Activated CD8-positive, alpha-beta memory T cell treated with anti-CD3 and anti-CD28 coated beads, Interleukin-2, amount 50 U/mL, for 4 hours (primary cell): ENCODE measurements at places on chromosomes 5 and 9.
A peak's percentile ranks its signal among the peaks of the same experiment; 100 is the strongest.

GRCh38 chr5:135154961-135155360 lies 120.9 kb upstream of the PITX1 start:
- no peak for DNase-seq

GRCh38 chr5:119270960-119271757 lies 84.7 kb upstream of the TNFAIP8 start:
- DNase-seq = no peak

- DNase-seq = no peak
Observed at GRCh38 chr5:160310140-160310539, 2.2 kb downstream of the CCNJL start.

GRCh38 chr5:14177634-14178033 lies 34.5 kb downstream of the TRIO start:
- DNase-seq = no peak

DNA sequence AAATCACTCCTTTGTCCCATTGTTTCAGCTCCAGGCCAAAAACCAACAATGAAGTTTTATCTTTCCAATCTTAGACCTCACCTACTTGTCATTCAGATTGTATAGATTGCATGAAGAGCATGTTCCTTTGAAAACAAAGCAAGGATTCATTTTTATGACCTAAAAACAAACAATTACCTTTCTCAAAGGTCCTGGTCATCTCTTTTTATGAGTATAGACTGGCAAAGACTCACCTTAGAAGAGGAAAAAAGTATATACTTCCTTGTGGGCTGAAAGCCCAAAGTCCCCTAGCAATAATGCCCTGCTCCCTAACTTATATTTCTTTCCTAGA lies 28.4 kb upstream of the TLE1 start:
- DNase-seq = no peak

GRCh38 chr5:148556835-148557234 lies 97.5 kb downstream of the HTR4 start:
- no peak for DNase-seq

DNA sequence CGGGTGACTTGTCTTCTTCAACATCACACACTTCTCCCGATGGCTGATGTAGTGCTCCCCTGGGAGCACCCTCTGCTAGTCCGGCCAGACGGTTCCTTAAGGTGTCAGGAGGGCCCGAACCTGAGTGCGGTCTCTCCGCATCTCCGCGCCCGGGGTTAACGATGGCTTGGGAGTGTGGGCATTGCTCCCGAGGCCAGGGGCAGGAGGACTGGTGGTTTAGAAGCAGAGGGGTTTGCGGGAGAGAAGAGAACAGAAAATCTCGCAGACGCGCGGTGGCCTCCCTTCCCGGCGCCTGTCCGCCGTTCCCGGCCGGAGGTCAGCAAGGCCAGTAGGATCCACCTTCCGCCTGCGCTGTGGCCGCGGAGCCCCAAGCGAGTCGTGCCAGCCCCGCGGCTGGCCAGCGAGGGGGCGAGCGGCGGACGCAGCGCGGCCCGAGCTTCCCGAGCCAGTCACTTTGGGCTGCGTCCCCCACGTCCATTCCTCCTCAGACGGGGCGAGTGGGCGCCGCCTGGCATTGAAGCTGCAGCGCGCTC lies 700 bp downstream of the CDO1 start:
- no peak for DNase-seq

GRCh38 chr9:31612336-31613030 lies 772.0 kb upstream of the ACO1 start:
- DNase-seq = no peak

DNA sequence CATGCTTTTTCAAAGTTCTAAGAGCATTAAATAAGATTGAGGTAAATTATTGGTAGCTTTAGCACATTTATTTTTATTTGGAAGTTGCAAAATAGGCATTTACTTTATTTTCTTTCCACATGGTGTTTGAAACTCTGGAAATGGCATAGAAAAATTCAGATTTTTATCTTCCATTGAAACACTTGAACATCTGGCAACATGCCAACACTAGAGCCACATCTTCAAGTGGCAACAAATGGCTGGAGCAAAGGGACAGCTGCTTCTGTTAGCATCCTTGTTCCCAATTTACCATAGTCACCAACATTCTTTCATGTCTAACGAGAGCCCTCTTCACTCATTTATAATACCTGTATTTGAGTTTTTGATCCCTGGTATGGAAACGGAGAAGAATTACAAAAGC lies 539.9 kb downstream of the ZNF608 start:
- no peak for DNase-seq

DNA sequence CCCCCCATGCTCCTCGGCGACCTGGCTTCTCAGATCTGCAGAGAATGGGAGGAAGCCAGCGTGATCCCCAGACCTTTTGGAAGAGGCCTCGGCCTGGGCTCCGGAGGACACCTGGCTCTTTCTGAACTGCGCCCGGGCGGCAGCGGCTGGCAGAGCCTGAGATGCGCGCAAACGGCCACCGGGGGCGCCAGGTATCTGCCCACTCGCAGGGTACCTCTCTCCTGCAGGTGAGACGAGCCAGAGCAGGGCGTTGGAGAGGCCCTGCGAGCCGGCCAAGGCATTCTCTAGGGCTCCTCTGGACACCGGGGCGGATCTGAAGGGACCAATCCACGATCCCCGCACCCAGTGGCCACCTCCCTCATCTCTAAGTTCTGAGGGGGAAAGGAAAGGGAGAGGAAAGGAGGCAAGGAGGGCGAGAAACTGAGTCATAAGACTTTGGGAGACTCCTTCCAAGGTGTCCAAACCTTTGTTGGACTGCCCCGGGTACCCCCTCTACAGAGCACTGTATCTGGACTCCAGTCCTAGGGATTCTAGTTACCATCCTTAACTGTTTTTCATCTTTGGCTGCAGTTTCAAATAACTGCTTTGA lies 55.0 kb upstream of the SLC46A2 start:
- no peak for DNase-seq

DNA sequence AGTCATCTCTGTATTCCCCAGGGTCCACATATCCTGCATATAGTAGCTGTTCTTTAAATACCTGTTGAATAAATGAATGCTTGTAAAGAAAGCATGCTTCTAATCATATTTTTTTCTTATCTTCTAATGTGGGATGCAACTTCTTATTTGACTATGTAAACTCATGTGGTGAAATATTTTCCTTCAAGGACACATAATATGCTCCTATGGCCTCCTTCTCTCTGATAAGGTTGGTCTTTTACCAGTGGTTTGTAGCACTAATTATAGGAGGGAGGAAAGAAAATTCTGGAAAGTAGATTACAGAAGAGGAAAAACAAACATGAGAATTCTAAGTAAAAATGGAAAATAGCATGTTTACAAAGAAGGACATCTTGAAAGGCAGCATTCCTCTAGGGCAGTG lies 28.6 kb upstream of the C5orf63 start:
- DNase-seq = no peak

GRCh38 chr9:69918322-69918721 lies 97.7 kb downstream of the CFAP95 start:
- DNase-seq = no peak

- DNase-seq = no peak
Observed at GRCh38 chr9:113199683-113200329, 21.3 kb downstream of the FKBP15 start.

- peak; percentile 56 for DNase-seq
Observed at GRCh38 chr9:129414377-129414992, 206.4 kb downstream of the C9orf50 start.

DNA sequence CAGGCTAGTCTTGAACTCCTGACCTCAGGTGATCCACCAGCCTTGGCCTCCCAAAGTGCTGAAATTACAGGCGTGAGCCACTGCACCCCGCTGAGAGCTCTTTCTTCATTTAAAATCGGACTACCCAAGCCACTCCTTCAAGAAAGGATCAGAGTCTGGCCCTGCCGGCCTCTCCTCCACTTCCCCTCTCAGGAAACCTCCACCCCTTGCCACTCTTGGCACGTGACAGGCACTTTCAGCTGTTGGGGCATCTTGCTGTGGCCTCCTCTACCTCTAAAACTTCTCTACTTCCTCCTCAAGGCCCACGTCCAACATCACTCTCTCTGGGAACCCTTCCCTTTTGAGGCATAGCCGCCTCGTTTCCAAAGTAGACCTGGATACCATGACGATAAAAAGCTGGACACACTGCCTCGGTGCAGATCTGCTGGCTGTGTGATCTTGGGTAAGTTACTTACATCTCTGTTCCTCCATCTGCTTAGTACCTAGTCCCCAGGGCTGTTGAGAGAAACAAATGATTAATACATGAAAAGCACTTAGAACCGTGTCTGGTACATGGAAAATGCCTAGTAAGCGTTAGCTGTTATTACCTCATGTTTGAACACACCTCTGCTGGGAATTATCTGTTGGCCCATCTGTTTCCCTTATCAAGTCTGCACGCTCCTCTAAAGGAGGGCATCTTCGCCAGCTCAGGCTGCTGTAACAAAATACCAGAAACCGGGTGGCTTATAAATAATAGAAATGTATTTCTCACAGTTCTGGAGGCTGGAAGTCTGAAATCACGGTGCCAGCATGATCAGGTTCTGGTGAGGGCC lies 55.3 kb downstream of the SMIM23 start:
- no peak for DNase-seq

DNA sequence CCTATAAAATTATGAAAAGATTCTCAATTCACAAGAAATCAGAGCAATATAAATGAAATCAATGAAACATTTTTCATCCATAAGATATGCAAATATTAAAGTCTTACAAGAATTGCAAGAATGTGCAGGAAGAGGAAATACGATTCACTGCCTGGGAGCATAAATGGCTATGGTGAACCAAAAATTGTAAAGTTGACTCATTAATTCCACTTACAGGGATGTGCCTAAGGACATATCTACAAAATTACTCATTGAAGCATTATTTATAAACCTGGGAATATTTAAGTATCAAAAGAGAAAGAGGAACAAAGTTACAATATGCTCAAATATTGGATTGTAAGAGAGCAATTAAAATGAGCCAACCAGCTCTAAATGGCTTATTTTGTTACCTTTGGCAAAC lies 6.9 kb upstream of the NIPSNAP3A start:
- no peak for DNase-seq

DNA sequence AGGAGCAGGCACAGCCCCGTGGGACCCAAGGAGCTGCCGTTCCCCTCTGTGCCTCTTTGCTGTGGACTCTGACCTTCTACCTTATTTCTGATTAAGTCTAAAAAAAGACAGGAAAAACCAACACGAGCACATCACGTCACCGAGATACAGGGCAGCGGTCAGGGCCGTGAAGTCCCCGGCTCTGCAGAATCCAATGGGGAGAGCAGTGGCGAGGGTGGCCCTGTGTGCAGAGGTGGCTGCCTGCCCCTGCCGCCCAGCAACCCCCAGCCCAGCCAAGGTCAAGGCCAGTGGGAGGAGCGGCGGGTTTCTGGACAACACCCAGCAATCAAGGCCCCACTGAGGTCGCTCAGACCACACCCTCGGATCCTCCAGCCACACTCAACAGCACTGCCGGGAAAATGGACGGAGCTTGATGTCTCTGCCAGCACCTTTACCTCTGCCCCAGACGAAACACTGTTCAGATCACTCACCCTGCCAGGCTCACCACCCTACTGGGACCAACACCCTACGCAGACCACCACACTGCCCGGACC lies 32.7 kb upstream of the SLC9A3 start:
- no peak for DNase-seq

DNA sequence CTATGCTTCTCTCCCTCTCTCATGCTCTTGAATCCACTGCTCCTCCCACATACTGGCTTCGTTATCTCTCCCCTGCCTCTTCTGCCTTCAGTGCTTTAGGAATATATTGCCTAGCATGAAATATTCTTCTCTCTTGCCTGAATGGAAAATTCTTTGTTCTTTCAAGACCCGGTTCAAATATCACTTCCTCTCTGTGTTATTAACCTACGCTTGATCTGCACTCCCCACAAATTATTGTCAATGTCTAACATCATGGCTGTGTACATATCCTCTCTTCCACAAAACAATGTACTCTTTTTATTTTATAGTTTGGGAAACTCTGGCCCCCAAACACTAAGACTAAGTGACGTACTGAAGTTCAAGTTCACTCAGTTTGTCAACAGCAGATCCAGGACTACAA lies 211.0 kb downstream of the SEC61B start:
- DNase-seq = no peak

DNA sequence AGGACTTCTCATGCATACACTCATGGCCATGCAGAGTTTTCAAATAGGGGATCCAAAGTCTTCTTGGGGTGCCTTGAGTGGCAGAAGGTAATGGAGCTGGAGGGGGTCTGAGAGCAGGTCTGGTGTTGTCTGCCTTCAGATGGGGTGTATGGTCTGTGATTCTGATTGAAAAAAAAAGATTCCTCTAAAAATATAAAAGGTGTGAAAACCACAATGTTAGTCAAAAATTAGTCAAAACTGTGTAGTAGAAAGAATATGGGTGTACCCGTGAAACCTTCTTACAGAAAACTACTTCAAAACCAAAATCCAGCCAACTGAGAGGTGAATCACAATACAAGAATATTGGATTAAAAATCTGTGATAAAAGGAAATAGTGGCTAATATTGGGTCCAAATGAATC lies 20.1 kb downstream of the DOCK2 start:
- no peak for DNase-seq

GRCh38 chr9:79799691-79800335 lies 228.0 kb downstream of the TLE4 start:
- DNase-seq = no peak

DNA sequence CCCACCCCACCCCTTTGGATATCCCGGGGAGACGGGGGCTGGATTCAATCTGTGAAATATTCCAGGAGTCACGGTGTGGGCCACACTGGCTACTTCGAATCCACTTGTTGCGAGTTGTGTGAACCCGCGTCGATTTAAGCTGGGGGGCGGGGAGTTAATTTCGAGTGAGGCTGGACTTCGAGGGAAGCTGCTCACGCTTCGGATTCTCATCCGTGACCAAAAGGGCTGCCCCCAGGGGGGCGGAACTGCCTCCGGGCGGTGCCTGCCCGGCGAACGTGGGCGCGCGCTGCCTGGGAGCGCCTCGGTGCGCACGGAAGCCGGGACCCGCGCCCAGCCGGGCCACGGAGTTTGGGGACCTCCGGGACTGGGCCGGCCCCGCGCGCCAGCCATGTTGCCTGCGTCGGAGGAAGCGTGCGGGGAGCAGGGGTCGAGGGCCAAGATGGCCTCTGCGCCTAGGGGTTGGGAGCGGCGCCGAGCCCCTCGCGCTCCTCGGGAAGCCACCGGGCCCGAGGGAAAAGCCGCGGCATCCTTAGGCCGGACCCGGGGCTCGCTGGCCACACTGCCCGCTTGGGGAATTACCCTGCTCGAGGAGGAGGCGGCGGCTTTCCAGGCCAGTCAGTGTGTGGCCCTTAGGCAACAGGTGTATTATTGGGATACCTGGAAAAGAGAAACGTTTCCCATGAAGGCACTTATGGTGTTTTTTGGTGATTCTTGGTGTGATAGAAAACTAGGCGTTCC lies 975 bp downstream of the OCLN start:
- DNase-seq = no peak

DNA sequence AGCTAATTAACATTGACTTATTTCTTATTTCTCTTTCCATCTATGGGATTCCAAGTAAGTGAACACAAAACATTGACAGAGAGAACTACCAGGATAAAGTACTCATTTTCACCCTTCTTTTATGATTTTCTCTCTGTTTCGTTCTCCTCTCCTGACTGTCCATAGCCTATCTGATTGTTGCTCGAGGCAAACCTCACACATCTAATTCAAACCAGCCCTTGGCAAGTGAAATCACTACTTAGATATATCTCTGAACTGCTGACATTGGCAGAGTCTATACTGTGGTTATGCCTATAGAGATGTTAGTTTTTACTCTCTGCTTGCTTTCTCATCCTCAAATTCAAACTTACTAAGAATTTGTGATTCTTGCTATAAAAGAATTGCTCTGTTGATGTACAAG lies 248.8 kb downstream of the ISL1 start:
- DNase-seq = no peak

GRCh38 chr5:130290219-130290618 lies 386.0 kb downstream of the CHSY3 start:
- DNase-seq = no peak

- DNase-seq = no peak
Observed at GRCh38 chr5:16385516-16386090, 80.0 kb downstream of the ZNF622 start.
